ENCODE measurements at places on chromosomes 2 and 18. TPM values are rescaled to one million over a fixed set of nuclear protein-coding genes. Genes with fewer than 3 reads are reported as not detected.

- DNase-seq, result peak; percentile 84
Observed at GRCh38 chr2:188975497-188976102, 1.4 kb downstream of the COL3A1 start.

DNA sequence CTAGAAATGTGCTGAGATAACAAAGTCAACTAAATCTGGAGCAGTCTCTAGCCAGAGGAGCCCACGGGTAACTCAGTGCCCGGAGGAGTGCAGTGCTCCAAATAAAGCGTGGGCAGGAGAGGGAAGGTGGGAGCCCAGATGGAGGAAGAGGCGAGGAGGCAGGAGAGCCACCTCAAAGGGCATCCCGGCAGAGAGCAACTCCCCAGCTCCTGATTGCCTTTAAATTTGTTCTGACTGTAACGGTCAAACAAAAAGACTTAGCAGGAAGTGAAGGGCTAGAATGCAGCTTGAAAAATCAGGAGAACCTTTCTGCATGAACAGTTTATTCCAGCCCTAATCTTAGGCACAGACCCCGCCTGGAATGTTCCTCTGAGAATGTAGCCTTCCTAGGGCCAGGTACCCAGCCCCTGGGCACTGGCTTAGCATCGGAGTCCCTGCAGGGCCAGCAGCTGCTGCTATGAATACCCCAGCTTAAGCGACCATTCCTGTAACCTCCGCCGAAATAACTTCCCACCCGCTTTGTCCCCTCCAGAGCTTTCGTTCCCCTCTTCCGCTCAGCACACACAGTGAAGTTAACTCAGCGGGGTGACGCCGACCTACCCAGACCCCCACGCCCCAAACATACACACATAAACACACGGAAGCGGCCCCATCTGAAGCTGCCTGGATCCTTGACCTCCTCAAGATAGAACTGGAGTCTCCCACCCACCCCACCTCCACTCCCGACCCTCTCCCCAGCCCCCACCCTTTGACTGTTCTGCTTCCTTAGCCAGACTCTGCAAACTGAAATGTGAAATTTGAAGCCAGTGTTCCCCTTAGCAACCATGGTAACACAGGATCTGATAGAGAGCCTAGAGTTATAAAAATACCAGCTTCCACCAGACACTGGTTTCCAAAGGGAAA is 123.2 kb downstream of the SMAD7 start:
- DNase-seq, result peak; percentile 68

AAMP gene
- total RNA-seq, result 78.8 TPM

DNA sequence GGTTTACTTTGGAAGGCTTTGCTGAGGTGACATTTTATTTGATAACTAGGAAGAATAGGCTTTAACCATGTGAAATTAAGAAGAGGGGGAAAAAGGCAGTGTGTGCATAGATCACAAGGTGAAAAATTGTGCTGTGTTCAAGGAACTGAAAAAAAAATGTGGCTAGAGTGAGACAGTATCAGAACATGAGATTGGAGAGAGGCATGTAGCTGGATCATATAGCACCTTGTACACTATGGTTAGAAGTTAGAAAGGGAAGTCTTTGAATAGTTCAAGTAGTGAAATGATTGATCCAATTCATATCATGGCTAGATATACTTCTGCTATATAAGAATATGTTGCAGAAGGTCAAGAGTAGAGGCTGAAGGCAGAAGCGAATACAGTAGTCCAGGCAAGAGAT is 12.3 kb upstream of the TNFRSF11A start:
- no peak for DNase-seq

DNA sequence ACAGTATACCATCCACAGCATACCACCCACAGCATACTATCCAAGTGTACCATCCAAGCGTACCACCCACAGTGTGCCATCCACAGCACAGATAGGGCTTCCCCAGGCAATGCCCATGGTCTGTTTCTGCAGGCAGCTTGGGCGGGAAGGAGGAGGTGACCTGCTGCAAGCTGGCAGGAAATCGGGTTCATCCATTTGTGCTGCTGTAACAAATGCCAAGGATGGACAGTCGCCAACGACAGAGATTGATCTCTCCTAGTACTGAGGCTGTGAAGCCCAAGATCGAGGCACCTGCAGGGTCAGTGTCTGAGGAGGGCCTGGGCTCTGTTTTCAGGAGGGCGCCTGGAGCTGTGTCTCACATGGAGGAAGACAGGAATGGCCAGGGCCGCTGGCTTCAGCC is 93.6 kb upstream of the SNTG2 start:
- no peak for DNase-seq

RGPD3 gene
- 0.10 TPM for total RNA-seq

DNA sequence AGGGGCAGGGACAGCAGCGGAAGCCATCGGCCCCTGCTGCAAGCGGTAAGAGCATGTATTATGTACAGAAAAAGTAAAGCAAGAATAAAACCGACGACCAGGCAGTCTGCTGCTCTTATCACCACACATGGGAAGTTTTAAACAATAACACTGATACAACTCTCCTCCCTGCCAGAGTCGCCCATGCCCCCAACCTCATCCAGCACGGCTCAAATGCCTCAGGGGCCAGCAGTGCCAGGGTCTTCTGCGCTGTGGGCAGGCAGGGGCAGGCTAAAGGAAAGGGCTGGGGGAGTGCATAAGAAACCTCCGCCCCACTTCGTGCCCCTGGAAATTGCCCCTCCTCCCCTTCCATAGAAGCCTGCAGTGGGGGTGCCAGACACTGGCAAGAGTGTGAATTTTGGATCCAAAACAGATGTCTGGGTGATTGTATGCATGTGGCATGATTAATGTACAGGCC is 10.1 kb downstream of the TEX51 start:
- no peak for DNase-seq

GRCh38 chr2:19579461-19579860 is 221.0 kb upstream of the OSR1 start:
- DNase-seq, result no peak

DNA sequence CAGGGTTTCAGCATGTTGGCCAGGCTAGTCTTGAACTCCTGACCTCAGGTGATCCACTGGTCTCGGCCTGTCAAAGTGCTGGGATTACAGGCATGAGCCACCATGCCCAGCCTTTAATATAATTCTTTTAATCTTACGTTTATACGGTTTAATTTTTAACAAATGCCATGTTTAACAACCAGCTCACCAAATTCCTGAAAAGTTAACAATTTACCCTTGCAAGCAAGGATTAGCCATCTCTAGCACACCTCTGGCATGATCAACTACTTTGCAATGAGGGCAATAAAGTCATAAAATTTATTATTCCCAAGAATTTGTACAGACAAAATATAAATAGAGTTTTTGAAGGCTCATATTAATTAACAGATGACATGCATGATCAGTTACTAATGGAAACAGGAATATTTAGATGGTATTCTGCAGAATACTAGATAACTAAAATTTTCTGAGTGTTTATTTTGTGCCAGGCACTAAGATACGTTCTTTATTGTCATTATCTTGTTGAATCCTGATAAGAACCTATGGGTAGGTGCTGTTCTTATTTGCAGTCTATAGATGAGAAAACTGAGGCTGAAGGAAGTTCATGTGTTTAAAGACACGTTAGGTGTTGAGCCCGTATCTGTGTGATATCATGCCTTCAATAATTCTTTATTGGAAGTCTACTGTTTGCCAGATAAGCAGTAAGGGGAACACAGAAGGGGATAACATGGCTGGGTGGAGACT is 190.1 kb downstream of the CDCA7 start:
- no peak for DNase-seq

- DNase-seq, result no peak
Observed at GRCh38 chr18:43627848-43628530, 350.7 kb upstream of the SYT4 start.

GRCh38 chr2:9052821-9053533 is 49.5 kb upstream of the MBOAT2 start:
- DNase-seq, result no peak

POLE4 gene
- 57.2 TPM for total RNA-seq

- no peak for DNase-seq
Observed at GRCh38 chr2:31049916-31050588, 88.2 kb downstream of the GALNT14 start.

DNA sequence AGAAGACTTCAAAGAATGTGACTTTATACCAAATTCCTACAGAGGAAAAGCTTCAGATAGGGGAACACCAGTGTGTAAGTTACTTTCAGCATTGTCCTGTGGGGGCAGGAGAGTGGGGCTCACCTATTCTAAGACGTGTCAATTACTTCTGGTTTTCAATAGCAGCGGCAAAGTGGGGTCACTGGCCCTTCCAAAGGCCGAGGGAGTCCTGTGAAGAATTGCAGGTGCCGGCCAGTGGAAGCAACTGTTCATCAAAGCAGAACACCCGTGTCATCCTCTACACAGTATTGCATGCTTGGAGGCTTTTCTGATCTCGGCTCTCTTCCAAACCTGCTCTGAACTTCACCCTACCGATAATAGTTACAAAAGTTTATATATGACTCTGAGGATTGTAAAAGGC is 1176.5 kb upstream of the TMEFF2 start:
- DNase-seq, result no peak
